ENCODE measurements at places on chromosomes 6 and 20. TPM values are rescaled to one million over a fixed set of nuclear protein-coding genes. Genes with fewer than 3 reads are reported as not detected.

PDRG1 gene
- total RNA-seq, result 5.9 TPM

BPIFB1 gene
- total RNA-seq, result not detected

HLA-DRA gene
- 136 TPM for total RNA-seq

PNLDC1 gene
- not detected for total RNA-seq

EFHC1 gene
- total RNA-seq, result 36.4 TPM

DNAAF9 gene
- total RNA-seq, result 32.0 TPM

SLC24A3 gene
- 8.9 TPM for total RNA-seq

SLC13A3 gene
- 13.5 TPM for total RNA-seq

All from metanephros (tissue), 2 donors.